Activated CD4-positive, alpha-beta memory T cell treated with anti-CD3 and anti-CD28 coated beads, Interleukin-2, amount 10 ng/mL, durations not matched to agents 7 days and 5 days (primary cell): ENCODE measurements at places on chromosomes 5 and 9.

- H3K4me1 ChIP-seq, result peaks cover 2% of the 10 kb centered on the region
- DNase-seq, result no peak
- no peak overlapping the region for H3K27ac ChIP-seq
Observed at GRCh38 chr5:149665416-149666175, 64.5 kb upstream of the PPARGC1B start.

- no peak for DNase-seq
- H3K4me1 ChIP-seq, result peaks cover 20% of the 10 kb centered on the region
- H3K4me3 ChIP-seq, result no peak overlapping the region
- no peaks in the 10 kb centered on the region for H3K36me3 ChIP-seq
- H3K27me3 ChIP-seq, result peaks cover 8% of the 10 kb centered on the region
Observed at GRCh38 chr5:74200560-74200959, 440.0 kb downstream of the ENC1 start.

- H3K27ac ChIP-seq, result no peak overlapping the region
- no peak for DNase-seq
- H3K36me3 ChIP-seq, result no peaks in the 10 kb centered on the region
- no peaks in the 10 kb centered on the region for H3K4me1 ChIP-seq
Observed at GRCh38 chr5:61881821-61882487, 424.1 kb upstream of the KIF2A start.

DNA sequence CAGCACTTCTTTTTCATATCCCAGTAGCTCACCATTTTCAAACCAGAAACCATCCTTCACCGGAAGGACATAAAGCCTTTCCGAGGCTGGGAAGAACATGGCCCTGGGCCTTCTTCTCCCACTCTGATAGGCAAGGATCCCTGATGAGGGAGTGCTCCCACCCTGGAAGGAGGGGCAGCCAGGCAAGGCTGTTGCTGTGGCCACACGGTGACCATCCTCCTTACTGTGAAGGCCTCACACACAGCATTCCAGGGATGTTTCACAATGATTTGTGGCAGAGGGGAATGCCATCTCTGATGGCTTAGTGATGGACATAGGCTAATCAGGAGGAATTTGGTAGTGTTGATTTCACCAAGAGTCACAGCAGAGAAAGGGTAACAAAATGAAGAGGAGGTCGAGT is 130.7 kb downstream of the ADAMTS12 start:
- H3K27ac ChIP-seq, result no peak overlapping the region
- H3K4me1 ChIP-seq, result no peaks in the 10 kb centered on the region
- no peak overlapping the region for H3K4me3 ChIP-seq
- no peak for DNase-seq
- H3K36me3 ChIP-seq, result no peaks in the 10 kb centered on the region
- no peaks in the 10 kb centered on the region for H3K27me3 ChIP-seq

DNA sequence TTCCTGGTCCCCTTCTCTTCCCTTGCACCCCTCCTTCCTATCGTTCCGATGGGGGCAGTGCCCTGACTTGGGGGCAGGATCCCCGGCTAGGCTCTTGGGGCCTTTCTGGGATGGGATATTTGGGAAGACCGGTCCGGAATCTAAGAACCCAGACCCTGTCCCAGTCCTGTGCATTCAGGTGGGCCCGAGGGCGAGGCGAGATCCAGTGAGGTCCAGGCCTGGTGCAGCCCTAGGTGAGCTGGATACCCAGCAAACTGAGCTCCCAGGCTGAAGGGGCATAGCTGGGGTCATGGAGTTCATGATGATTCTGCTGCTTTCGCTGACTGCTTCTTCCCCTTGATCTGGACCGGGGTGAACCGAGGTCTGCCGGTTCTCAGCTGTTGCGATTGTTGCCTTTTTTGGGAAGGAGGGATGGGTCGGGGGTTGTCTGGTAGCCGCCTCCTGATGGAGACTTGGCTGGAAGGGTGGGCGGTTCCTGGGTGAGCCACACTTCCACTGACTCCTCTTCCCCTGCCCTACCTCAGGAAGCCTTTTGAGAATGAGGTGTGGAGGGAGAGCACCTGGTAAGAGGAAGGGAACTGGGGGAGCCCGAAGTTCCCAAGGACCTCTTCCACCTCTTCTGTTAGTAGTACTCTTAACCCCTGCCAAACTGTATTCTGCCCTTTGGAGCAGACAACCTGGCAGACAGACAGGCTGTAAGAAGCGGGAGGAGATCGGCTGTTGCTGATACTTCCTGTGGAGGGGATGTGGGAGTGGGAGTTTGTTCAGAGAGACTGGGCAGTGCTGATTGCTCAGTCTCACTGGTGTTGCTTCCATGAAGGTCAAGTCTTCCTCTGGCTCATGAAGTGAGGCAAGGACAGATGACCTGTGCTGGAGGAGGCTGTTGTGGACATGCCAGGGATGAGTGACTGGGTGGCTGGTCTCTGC is 1.0 kb downstream of the LRRC8A start:
- peak overlapping the region; percentile 90 for H3K4me3 ChIP-seq
- H3K4me1 ChIP-seq, result peaks cover 65% of the 10 kb centered on the region
- H3K27ac ChIP-seq, result peak overlapping the region; percentile 89
- no peak for DNase-seq
- H3K36me3 ChIP-seq, result peaks cover 47% of the 10 kb centered on the region

GRCh38 chr5:170488570-170488969 is 15.2 kb upstream of the KCNIP1 start:
- DNase-seq, result no peak

DNA sequence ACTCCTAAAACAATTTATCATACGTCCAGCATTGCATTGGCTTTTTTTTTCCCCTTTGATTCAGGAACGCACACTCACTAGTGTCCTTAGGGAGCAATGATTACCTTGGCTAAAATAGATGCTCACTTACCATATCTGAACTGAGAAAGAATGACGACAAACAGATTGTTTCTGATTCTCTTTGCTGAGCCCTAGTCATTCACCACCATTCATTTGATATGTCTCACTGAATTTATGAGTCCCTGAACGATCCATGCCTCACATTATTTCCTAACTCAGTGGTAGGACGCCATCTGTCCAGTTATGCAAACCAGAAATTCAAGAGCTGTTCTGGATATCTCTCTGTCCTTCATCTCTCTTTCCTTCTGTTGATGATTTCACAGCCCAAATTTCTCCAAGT is 39.3 kb upstream of the DAB2 start:
- no peak for DNase-seq
- no peak overlapping the region for H3K4me3 ChIP-seq
- no peak overlapping the region for H3K27ac ChIP-seq
- peaks cover 16% of the 10 kb centered on the region for H3K27me3 ChIP-seq

DNA sequence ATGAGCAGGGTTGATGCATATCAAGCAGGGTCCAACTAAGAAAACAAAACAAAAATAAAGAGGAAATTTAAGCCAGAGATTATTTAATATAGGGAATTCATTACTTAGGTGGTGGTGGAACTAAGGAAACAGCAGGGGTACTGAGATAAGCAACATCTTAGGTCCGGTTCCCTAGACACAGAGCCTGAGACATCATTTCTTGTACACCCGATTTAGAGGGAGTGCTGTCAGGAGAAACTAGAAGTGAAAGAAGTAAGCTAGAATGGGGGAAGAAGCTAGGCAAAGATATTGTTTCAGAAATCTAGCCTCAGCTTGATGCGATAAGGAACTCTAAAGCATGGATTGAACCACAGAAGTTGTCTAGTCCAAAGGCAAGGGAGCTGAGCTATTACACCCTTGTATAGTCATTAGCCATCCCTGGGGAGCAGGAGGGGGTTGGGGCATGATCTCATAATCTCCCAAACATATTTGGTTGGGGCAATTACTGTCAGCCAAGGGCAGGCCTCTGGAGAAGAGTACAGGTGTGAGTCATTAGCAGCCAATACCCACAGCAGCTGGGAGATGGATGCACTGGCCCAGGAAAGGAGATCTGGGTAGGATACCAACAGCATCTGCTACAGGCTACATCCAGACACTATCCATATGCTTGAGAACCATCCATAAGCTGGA is 194.5 kb downstream of the ARL15 start:
- no peak for DNase-seq
- peaks cover 2% of the 10 kb centered on the region for H3K36me3 ChIP-seq
- no peaks in the 10 kb centered on the region for H3K27me3 ChIP-seq
- no peaks in the 10 kb centered on the region for H3K4me1 ChIP-seq

- H3K4me3 ChIP-seq, result no peak overlapping the region
- peaks cover 1% of the 10 kb centered on the region for H3K27me3 ChIP-seq
- H3K27ac ChIP-seq, result no peak overlapping the region
- peaks cover 1% of the 10 kb centered on the region for H3K4me1 ChIP-seq
- no peak for DNase-seq
- H3K36me3 ChIP-seq, result peaks cover 7% of the 10 kb centered on the region
Observed at GRCh38 chr5:313806-314376, 7.6 kb upstream of the AHRR start.

- H3K27me3 ChIP-seq, result no peaks in the 10 kb centered on the region
- no peaks in the 10 kb centered on the region for H3K36me3 ChIP-seq
- peaks cover 27% of the 10 kb centered on the region for H3K4me1 ChIP-seq
- no peak for DNase-seq
Observed at GRCh38 chr5:56987171-56987570, 35.2 kb upstream of the MIER3 start.

- H3K4me1 ChIP-seq, result peaks cover 14% of the 10 kb centered on the region
- H3K27ac ChIP-seq, result no peak overlapping the region
- H3K36me3 ChIP-seq, result no peaks in the 10 kb centered on the region
- peaks cover 13% of the 10 kb centered on the region for H3K27me3 ChIP-seq
Observed at GRCh38 chr9:131755541-131756198, 15.8 kb upstream of the RAPGEF1 start.

DNA sequence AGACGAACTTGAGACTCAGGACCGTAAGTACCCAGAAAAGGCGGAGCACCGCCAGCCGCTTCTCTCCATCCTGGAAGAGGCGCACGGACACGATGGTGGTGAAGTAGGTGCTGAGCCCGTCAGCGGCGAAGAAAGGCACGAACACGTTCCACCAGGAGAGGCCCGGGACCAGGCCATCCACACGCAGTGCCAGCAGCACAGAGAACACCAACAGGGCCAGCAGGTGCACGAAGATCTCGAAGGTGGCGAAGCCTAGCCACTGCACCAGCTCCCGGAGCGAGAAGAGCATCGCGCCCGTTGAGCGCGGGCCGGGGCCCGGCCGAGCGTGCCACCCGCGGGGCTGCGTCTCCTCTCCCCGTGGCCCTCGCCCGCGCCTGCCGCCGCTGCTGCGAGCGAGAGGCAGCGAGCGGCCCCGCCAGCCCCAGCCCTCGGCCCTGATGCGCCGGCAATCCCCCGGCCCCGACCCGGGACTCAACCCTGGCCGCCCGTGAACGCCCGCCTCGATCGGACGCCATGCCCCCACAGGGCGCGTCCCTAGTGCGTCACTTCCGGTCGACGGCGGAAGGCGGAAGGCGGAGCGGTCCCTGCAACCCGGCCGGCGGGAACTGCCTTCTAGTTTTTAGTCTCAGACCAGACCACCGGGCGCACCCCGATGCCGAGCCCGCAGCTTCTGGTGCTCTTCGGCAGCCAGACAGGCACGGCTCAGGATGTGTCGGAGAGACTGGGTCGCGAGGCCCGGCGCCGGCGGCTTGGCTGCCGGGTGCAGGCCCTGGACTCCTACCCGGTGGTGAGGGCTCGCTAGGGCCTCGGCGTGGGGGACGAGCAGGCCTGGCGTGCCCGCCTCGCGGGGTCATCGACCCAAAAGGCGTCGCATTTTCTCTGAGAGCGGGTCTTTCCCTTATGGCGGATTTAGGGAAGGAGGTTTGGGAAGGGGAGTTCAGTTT is at the start of the genes NDOR1 and TMEM203:
NDOR1 (plus strand) TSS at position 575 of the 944 bp plus-strand sequence; CDS start at position 653, 78 bp downstream.
TMEM203 (minus strand) TSS at position 523 of the 944 bp plus-strand sequence; CDS start at position 289, 234 bp downstream.
- H3K27ac ChIP-seq, result peak within 1 kb of the TSS; percentile 90
- no peaks in the 10 kb centered on the region for H3K27me3 ChIP-seq
- H3K4me1 ChIP-seq, result peaks cover 58% of the 10 kb centered on the region

DNA sequence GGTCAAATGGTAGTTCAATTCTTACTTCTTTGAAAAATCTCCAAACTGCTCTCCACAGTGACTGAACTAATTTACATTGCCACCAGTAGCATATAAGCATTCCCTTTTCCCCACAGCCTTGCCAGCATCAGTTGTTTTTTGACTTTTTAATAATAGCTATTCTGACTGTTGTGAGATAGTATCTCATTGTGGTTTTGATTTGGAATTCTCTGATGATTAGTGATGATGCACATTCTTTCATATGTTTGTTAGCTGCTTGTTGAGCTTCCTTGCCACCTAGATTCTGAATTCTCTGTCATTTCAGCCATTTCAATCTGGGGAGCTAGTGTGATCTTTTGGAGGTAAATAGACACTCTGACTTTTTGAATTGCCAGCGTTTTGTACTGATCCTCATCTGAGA is 24.0 kb downstream of the CDK20 start:
- no peak overlapping the region for H3K4me3 ChIP-seq
- peaks cover 8% of the 10 kb centered on the region for H3K4me1 ChIP-seq
- H3K27me3 ChIP-seq, result peaks cover 40% of the 10 kb centered on the region
- no peak for DNase-seq
- H3K27ac ChIP-seq, result no peak overlapping the region

GRCh38 chr5:128201065-128201926 is 117.7 kb downstream of the SLC12A2 start:
- H3K27me3 ChIP-seq, result peaks cover 10% of the 10 kb centered on the region
- peaks cover 2% of the 10 kb centered on the region for H3K36me3 ChIP-seq
- H3K27ac ChIP-seq, result no peak overlapping the region

GRCh38 chr5:100517301-100517974 is 17.7 kb upstream of the FAM174A start:
- peaks cover 4% of the 10 kb centered on the region for H3K27me3 ChIP-seq
- DNase-seq, result no peak
- H3K4me3 ChIP-seq, result no peak overlapping the region
- H3K4me1 ChIP-seq, result no peaks in the 10 kb centered on the region
- H3K27ac ChIP-seq, result no peak overlapping the region

- H3K4me3 ChIP-seq, result no peak overlapping the region
- H3K27me3 ChIP-seq, result no peaks in the 10 kb centered on the region
- H3K36me3 ChIP-seq, result peaks cover 60% of the 10 kb centered on the region
- no peak for DNase-seq
Observed at GRCh38 chr5:127536687-127537086, 19.2 kb downstream of the PRRC1 start.

- H3K27ac ChIP-seq, result no peak overlapping the region
- H3K4me1 ChIP-seq, result peaks cover 10% of the 10 kb centered on the region
- peak; percentile 50 for DNase-seq
- H3K36me3 ChIP-seq, result no peaks in the 10 kb centered on the region
- peak overlapping the region; percentile 60 for H3K4me3 ChIP-seq
Observed at GRCh38 chr9:129320575-129321285, 142.7 kb upstream of the IER5L start.
